Osteoblast (primary cell): ENCODE measurements at places on chromosomes 1 and 21.
A peak's percentile ranks its signal among the peaks of the same experiment; 100 is the strongest.

GRCh38 chr1:43438006-43438405 lies 15.7 kb downstream of the HYI start:
- no peak for DNase-seq

GRCh38 chr1:115278211-115278610 lies 59.8 kb downstream of the NGF start:
- no peak for DNase-seq

DNA sequence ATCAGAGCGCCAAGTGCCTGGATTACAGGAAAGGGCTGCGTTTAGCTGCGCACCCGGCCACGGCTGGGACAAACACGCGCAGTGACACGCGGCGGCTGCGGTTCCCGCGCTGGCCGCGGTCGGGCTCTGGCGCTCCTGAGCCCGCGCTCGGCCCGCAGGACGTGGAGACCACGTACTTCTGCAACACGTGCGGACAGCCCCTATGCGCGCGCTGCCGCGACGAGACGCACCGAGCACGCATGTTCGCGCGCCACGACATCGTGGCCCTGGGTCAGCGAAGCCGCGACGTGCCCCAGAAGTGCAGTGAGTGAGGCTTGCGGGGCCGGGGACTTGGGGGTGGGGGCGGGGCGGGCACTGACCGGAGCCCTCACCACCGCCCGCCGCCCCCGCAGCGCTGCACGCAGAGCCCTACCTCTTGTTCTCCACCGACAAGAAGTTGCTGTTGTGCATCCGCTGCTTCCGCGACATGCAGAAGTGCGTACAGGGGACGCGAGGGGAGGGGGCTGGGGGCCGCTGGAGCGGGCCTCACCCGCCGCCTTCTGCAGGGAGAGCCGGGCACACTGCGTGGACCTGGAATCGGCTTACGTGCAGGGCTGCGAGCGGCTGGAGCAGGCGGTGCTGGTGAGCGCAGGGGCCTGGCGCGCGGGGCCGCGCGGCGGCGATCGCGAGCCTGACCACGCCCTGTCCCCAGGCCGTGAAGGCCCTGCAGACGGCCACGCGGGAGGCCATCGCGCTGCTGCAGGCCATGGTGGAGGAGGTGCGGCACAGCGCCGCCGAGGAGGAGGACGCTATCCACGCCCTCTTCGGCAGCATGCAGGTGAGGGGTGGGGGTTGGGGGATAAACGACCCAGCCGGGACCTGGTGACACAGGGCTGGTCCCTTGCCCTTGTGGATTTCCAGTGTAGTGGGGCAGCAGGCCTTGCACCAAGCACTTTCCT lies 3.1 kb downstream of the RNF207 start:
- DNase-seq = peak; percentile 97

DNA sequence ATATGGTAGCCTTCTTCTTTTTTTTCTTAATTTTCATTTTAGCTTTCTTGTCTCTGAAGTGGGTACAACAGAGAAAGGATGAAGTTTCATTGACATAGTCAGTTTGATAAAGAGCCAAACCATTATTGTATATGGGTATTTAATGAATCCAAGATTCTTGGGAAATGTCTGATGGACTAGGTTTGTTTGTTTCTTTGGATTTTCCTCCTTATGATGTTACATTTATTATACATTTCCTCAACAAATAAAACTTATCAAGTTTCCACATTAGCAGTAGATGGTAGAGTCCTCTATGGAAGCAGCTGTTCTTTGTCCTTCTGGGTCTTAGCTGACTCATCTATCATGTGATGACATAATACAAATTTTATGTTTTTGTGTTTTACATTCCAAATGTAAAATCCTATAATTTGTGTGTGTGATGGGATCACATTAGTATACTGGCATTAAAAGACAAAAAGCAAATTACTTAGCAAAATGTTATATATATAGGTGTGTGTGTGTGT lies 6.0 kb downstream of the COL24A1 start:
- DNase-seq = no peak

- DNase-seq = peak; percentile 89
These were observed 522 bp downstream of the LRP8 start for GRCh38 chr1:53327182-53327913.

GRCh38 chr1:229950020-229950419 lies 117.0 kb upstream of the GALNT2 start:
- no peak for DNase-seq

DNA sequence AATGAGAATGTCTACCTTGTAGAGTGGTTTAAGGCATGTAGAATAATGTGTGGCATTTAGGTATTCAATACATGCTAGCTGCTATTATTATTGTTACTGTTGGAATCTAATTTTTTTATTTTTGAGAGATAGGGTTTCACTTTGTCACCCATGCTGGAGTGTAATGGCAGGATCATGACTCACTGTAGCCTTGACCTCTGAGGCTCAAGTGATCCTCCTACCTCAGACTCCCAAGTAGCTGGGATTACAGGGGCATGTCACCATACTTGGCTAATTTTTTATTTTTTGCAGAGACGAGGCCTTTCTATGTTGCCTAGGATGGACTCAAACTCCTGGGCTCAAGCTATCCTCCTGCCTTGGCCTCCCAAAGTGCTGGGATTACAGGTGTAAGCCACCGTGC lies 61.9 kb downstream of the EPB41 start:
- no peak for DNase-seq

DNA sequence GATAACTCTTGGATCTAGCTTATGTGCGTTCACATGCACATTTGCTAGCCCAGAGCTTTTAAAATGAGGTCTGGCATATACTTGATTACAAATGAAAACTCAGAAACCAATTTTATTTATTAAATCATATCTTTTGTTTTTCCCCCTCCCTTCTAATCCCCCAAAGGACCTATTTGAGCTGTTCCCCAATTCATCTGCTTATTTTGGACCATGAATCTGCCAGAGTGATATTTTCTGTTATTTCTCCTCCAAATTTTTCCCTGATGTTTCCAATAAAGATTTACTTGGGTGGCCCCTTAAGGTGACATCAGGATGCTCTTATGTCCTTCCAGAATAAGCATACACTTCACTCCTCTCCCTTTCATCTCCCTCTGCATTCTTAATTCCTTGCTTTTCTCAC lies 123.4 kb downstream of the SYT2 start:
- no peak for DNase-seq

GRCh38 chr1:67892476-67893125 lies 59.3 kb upstream of the GNG12 start:
- DNase-seq = no peak

GRCh38 chr1:29835406-29835805 lies 599.1 kb downstream of the PTPRU start:
- DNase-seq = no peak

DNA sequence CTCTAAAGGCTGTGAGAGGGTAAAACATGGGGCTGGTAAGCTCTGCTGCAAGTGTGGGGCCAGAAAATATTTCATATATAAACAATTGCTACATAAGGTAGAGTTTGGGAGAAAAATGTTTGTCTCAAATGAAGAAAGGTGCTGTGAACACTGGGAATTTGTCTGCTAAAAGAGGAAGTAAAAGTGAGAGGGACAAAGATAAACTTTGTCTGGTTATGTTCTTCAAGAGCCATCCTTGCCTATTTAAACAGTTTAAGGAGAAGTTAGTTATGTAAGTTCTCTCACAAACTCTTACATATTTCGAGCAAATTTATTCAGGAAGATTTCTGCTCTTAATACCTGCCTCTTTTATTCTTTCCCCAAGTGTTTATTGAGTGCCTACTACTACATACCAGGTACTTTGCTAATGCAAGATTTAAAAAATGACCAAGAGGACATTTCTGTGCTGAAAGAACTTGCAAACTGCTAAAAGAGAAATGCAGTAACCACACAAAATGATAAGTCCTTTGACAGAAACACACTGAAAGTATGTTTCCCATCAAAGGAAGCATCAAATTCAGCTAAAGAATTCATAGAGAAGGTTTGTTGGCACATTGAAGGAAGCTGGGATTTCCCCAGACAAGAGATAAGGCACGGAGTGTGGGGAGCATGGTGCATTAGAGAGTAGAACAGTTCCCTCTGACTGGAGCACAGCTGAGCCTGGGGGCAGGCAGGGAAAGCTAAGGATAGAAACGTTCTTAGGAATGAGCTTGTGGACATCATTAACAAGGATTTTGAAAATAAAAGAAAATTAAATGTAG lies 549.1 kb downstream of the PTBP2 start:
- no peak for DNase-seq

- no peak for DNase-seq
These were observed 18.4 kb upstream of the EDN2 start for GRCh38 chr1:41502912-41503311.

DNA sequence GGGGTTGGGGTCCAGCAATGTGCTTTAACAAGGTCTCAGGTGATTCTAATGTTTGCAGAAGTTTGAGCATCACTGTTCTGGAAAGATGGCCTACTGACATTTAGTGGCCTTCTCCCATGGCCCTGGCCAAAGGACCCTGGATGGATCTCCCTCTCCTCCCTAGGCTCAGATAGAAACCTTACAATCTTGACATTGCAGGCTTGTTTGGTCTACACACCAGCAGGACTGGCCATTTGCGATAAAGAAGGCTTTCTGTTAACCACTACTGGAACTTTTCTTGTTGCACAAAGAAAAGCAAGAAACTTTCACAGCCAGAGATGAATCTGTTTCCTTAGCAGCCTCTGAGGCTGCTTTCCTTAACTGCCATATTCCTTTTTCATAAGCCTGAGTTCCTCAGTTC lies 6.2 kb downstream of the DNALI1 start:
- no peak for DNase-seq

DNA sequence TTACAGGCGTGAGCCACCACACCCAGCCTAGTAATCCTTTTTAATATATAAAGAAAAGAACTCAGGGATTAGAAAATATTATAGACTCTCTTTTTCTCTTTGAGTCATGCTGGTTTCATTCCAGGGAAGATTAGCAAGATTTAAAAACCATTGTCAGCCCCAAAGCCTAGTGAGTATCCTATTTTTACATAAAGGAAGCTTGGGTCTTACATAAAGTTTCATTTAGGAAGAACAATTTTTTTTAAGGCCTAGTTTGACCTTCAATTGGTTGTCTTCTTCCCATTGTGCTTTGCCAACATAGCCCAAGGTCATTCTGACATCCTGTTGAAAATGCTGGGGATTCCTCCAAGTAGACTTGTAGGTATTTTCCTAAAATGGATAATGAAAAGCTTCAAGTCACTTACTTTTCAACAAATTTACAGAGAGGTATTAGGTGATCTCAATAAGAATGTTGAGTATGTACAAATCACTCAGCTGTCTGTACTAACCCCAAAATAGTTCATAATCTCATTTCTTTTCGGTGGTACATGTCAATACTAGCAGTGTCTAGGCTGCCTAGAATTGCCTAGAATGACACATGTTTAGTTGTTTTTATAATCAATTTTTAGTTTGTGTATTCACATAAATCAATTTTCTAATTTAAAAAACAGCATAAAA lies 4.3 kb upstream of the KIF14 start:
- no peak for DNase-seq

DNA sequence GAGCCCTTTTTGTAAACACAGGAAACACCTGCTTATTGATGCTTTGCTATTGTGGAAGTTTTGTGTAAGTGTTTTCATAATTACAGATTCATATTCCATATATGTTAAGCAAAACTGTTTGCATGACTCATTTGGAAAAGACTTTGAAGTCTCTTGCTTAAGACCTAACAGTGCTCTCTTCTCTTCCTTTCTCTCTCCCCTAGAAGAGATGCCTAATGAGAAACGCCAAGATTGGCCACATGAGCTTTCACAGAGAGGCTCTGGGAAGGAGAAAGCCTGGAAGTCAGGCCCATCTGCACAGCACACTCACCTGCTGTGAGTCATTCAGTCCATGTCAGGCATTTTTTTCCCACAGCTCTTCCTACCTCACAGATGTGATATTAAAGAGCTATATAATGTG lies 101.6 kb upstream of the PALMD start:
- no peak for DNase-seq

DNA sequence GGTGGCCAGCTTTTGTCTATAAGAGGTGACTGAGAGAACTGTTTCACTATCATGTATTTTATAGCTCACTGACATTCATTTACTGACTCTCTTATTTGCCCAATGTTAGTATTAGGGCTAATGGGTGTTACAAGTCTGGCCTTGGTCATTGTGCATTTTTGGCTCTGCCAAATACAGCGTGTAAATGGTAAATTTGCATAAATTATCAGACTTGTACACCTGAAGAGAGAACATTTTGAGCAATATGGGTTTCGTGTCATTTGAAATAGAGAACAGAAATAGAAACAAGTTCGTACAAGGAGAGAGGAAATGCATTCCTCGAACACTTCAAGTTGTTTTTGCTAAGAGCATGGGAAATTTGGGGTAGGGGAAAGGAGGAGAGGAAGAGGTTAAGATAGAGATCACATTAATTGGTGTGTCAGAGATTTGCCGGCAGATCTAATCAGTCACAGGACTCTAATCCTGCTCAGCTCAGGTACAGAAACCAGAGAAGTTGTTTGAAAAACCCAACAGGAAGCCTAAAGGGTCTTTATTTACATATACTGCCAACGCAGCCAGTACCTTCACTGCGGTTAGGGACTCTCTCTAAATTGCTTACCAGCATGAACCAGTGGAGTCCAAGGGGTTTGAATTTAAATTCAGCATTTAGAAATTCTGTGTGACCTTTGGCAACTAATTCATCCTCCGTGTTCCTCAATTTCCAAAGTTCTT lies 261.5 kb downstream of the GPATCH2 start:
- no peak for DNase-seq

DNA sequence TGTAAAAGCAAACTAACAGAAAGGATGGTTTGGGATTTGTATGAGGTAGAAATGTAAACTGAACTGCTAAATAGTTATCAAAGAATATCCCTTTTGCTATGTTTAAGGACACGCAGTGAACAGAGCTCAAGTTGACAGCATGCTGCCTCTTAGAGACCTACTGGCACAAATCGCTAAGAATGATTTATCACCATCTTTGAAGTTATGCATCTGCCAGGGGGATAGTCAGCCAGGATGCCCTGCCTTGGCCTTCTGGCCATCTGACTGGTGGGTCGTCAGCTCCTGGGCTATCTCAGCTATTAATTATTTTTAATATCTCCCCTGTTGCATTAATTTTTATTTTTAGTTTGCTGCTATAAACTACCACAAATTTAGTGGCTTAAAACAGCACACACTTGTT lies 334.8 kb upstream of the KAZN start:
- DNase-seq = no peak

GRCh38 chr21:44727757-44728156 lies 16.4 kb upstream of the TSPEAR start:
- no peak for DNase-seq

GRCh38 chr1:2163205-2163604 lies 31.4 kb downstream of the FAAP20 start:
- no peak for DNase-seq

GRCh38 chr1:219757890-219758289 lies 145.0 kb upstream of the ZC3H11B start:
- no peak for DNase-seq

DNA sequence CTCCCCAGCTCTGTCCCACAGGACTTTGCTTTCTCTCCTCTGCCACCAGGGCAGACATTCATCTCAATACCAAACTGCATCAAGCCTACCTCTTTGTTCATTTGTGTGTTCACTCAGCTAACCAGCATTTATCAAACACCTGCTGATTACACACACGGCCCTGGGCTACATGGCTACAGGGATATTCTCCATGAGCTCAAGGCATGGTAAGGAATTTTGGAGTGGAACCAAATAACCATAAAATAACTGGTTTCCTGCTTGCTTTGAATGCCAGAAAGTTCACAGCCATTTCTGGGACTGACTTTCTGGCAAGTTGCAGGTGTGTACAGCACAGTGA lies 54.6 kb downstream of the LDLRAD2 start:
- DNase-seq = no peak

GRCh38 chr1:59163268-59164092 lies 133.4 kb upstream of the FGGY start:
- peak; percentile 62 for DNase-seq

GRCh38 chr1:109649491-109649914 lies 6.4 kb upstream of the GSTM4 start:
- DNase-seq = no peak

- no peak for DNase-seq
These were observed 131.1 kb downstream of the HLCS start for GRCh38 chr21:36835383-36835795.
